Psoas muscle (tissue), 8 donors: ENCODE measurements at places on chromosomes 4 and X. TPM values are rescaled to one million over a fixed set of nuclear protein-coding genes. Genes with fewer than 3 reads are reported as not detected.

CWH43 gene
- total RNA-seq: not detected

ZCCHC18 gene
- 0.13 TPM for total RNA-seq

GRPR gene
- 0.38 TPM for total RNA-seq

MEPE gene
- total RNA-seq: not detected

NDP gene
- total RNA-seq: not detected

RTL3 gene
- total RNA-seq: 0.34 TPM
